Aorta (tissue), 5 donors: ENCODE measurements at places on chromosomes 3 and 15. TPM values are rescaled to one million over a fixed set of nuclear protein-coding genes. Genes with fewer than 3 reads are reported as not detected.

DNA sequence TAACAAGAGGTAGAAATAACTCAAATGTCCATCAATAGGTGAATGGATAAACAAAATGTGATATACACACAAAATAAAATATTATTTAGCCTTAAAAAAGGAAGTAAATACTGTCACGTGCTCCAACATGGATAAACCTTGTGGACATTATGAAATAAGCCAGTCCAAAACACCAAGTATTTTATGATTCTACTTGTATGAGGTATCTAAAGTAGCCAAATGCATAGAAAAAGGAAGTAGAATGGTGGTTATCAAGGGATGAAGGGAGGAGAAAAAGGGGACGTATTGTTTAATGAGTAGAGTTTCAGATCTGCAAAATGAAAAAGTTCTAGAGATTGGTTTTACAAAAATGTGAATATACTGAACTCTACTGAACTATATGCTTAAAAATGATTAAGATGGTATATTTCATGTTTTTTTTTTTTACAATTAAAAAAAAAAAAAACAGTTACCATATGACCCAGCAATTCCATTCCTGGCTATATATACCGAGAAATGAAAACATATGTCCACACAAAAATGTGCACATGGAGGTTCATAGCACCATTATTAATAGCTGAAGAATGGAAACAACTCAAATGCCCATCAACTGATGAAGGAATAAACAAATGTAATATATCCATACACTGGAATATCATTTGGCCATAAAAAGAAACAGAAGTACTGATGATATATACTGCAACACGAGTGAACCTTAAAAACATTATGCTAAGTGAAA, 29.1 kb upstream of the MAP6D1 start:
- no peak for DNase-seq

DNA sequence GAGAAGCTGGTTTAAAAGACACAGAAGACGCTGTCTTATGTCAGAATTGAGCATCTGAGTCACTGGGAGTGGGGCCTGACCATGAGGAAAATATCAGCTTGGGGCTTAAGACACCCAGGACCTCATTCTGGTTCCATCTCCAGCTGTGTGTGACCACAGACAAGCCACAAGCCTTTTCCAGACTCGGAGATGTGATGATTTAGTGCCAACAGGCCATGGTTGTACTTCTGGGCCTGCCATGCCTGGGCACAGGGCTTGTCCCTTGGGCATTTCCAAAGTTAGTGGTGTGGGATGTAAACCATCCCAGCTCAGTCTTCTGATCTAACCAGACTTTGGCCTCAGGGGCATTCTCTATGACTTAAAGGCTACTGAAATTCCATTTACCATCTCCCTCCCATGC, 269.8 kb downstream of the RYR3 start:
- DNase-seq = no peak

DNA sequence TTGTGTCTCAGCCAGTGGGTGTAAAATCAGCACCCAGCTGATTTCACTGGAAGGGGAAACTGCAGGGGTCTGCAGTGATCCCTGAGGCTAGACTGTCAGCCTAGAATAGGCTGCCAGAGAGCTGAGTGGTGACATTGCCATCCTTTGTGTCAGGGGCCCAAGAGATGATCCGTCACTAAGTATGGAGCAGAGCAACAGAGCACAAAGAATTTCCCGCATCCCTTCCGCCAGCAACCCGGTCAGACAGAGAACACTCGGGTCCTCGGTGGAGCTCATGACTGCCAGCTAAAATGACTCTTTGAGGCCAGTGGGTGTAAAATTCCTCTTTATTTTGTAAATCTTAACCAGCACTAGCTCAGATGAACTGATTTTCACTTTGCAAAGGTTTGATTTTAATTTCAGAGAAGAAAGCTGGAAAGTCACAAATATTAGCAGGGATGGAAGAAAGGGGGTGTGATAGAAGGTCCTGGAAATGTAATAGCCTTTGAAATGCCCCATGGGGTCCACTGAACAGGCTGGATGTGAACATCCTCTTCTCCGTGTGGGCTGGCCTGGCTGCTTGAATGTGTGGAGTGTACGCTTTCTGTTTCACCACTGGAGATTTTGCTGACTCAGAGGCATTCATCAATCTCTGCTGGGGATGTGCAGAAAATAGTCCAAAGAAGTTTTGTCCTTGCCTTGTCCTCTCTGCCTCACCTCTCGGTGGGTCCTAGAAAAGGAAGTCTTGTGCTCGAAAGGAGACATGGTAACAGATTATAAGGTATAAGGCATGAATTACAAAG, 138.8 kb downstream of the SV2B start:
- no peak for DNase-seq

DNA sequence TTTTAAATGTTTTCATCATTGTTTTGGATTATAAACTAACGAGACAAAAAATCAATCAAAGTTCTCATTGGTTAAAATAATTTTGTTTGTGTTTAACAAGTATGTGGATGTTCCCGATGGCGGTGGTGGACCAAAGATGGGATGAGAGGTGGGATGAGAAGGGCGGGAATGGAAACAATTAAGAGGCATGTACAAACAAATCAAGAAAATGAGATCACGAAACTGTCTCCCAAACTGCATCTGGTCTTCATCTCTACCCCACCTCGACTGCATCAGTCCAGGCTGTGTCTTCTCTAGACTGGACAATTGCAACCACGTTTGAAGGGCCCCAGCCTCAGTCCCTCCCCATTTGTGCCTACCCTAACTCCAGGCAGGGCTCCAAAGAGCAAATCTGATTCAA, 56.1 kb downstream of the SLC12A8 start:
- DNase-seq = no peak

DNA sequence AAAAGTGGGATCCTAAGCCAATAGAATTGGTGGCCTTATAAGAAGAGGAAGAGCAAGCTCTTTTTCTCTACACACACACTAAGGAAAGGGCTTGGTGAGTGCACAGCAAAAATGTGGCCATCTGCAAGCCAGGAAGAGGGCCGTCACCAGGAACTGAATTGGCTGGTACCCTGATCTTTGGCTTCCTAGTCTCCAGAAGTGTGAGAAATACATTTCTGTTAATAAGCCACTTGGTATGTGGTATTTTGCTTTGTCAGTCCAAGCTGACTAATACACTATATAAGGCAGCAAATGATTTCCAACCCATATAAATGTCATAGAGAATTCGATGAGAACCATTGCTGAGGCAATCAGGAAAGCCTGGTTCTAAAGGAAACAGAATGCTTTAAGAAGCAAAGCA, 816.3 kb upstream of the SEMA6D start:
- DNase-seq = no peak

- DNase-seq = no peak
Measured at GRCh38 chr15:51801391-51801835, 28.0 kb upstream of the TMOD3 start.

DNA sequence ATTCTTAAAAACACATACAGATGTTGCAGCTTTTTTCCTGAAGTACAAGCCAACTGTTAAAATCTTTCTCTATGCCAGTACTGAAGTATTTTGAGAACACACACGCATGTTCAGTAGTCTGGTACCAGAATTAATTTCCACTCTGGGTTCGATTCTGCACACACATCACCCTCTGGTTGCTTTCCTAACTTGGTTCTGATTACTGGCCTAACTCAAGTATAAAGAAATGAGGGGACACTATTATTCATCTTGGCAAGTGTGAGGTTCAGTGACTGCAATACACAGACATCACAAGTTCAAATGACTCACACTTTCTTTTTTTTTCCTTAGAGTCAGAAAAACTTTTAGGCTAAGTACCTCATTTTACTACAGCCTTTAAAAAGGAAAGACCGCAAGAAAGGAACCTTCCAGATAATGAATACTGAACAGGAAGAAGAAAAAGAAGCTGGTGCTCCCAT, 37.4 kb upstream of the LDHAL6B start:
- DNase-seq = no peak

DNA sequence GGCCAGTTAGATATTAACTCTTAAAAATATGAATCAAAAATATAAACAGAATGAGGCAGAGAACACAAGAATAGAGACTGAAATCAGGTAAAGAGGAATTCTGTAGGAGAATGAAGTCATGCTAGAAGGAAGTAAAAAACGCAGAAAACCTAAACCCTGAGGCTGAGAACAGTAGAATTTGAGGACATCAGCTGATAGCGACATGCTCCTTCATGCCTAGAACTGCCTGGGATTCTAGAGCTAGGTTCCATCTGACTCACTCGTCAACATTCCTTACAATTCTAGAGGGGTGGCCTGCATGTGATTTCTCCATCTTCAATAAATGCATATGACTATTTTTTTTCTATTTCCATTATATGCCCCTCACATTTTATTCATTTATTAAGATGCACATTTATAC, 343.0 kb downstream of the ROBO1 start:
- DNase-seq = no peak

DNA sequence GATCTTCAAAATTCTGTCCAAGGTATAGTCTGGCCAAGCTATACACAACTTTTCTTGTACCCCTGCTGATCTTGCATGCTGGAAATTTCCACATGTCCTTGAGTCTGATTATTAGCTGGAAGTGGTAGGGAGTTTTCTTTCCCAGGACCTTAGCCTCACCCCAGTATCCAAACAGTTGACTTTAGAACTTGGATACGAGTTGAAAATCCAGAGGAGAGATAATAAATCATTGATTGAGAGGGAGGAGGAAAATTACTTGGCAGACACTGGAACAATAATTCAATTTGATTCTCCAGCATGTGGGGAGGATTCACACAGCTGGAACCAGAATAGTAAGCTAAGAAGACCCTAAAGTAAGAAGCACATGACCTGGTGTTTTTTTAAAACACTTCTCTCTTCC, 116.4 kb downstream of the IL5RA start:
- no peak for DNase-seq

GRCh38 chr15:56804938-56805337, 71.6 kb upstream of the ZNF280D start:
- DNase-seq = no peak

DNA sequence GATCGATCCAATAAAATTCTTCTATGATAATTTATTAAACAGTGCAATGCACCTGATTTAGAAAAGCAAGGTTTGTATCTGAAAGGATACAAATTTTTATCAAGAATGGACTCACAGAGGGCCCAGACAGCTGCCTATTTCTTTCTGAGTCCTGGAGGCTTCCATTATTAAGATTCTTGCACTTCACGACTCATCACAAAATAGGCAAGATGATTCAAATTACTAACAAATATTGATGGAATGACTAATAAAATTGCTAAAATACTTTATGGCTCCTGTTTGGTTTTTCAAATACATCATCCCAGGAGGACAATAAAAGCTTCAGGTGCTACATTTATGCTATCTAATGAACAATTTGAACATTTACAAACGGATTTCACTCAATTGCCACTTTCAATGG, 483.0 kb upstream of the AGTR1 start:
- DNase-seq = no peak

DNA sequence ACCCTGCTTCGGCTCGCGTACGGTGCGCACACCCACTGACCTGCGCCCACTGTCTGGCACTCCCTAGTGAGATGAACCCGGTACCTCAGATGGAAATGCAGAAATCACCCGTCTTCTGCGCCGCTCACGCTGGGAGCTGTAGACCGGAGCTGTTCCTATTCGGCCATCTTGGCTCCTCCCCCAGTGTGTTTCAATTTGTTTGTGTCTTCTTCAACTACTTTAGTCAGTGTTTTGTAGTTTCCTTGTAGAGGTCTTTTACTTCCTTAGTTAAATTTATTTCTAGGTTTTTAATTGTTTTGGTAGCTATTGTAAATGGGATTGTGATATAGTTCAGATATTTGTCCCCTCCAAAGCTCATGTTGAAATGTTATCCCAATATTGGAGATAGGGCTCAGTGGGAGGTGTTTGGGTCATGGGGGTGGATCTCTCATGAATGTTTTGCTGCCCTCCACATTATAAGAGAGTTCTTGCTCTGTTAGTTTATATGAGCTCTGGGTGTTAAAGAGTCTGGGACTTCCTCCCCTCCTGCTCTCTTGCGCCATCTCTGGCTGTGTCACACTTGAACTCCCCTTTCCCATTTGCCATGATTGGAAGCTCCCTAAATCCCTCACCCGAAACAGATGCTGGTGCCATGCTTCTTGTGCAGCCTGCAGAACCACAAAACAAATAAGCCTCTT, 304.4 kb downstream of the DOCK3 start:
- DNase-seq = no peak

The ECT2 gene
- 10.0 TPM for total RNA-seq

The SENP7 gene
- 25.6 TPM for total RNA-seq

The SLC9C1 gene
- 0.29 TPM for total RNA-seq

The DUOX1 gene
- 0.71 TPM for total RNA-seq
